HFFc6 (cell line): ENCODE measurements at places on chromosomes 5 and 9. TPM values are rescaled to one million over a fixed set of nuclear protein-coding genes. Genes with fewer than 3 reads are reported as not detected.

IRX2 gene
- total RNA-seq: 3.1 to 5.5 TPM (median 5.2 TPM) in 3 replicates

COL23A1 gene
- total RNA-seq: not detected in 3 replicates

- H3K4me1 ChIP-seq: peaks cover 65% of the 10 kb centered on the region
- DNase-seq: no peak
- peaks cover 5% of the 10 kb centered on the region for H3K27me3 ChIP-seq
- no peak overlapping the region for H3K4me3 ChIP-seq
- peak overlapping the region; percentile 17; the same call in 1 of the 2 replicates for H3K27ac ChIP-seq
- peaks cover 51% of the 10 kb centered on the region for H3K36me3 ChIP-seq
Measured at GRCh38 chr9:95067897-95068296, 249.6 kb downstream of the FANCC start.

DNA sequence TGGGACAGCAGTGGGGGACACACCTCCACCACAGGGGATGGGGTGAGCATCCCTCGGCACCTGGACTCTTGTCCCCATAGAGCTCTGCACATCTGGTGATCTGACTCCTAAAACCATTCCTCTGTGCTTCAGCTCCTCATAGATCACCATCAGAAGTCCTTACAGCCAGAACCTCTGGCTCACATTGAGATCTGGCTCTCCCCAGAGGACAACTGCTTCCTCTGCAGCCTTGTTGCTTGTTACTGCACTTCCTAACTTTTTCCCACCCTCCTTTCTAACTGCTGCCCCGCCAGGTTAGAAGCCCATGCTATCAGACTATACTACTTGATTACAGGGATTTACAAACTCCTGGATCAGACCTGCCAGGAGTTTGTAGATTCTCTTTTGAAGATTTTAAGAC is 64.5 kb downstream of the ARSB start:
- no peak overlapping the region for H3K4me3 ChIP-seq
- no peaks in the 10 kb centered on the region for H3K4me1 ChIP-seq
- H3K36me3 ChIP-seq: no peaks in the 10 kb centered on the region
- DNase-seq: peak; percentile 35

DNA sequence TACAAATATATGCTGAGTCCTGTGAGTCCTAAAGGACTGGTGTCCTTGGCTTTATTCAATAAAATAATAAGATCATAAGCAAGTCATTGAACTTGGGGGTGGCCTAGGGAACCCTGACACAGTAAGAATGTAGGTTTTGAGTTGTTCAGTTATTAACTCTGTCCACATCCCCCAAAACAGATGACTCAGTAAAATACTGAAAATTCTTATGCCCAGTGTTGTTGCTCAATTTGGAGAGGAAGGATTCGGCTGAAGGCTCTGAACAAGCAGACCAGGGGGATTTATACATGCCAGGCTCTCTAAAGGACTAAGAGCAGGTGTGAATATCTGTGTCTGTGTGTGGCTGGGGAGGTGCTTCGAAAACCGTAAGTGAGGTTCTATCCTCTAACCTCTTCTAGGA is 173.7 kb downstream of the RMI1 start:
- peaks cover 42% of the 10 kb centered on the region for H3K4me1 ChIP-seq
- no peaks in the 10 kb centered on the region; the same call in 1 of the 2 replicates for H3K27me3 ChIP-seq
- no peaks in the 10 kb centered on the region for H3K36me3 ChIP-seq
- DNase-seq: peak; percentile 42
- H3K27ac ChIP-seq: peak overlapping the region; percentile 52
